Breast epithelium (tissue), 4 donors: ENCODE measurements at places on chromosomes 4 and X.

DNA sequence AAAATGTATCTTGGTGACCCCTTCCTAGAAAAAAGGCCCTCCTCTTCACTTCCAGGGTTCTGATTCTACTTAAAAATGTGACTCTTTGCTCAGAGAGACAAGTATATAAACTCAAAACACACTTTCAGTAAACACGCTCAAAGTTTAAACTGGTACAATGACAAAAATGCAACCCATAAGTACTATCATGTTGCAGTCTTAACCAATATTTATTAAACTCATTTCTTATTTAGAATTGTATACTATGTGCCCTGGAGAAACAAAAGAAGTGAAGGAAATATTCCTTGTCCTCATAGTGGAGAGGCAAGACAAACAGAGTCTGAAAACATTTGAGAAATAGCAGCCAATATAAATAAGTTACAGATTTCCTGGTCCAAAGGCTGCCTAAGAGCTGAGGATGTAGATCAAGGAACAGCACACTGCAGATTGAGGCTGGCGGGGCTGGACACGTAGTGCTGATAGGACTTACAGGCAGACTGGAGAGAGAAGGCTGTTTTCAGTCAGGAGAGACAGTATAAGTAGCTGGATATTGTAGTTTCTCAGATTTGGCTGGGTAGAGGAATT, 39.1 kb upstream of the ANXA3 start:
- peak overlapping the region; percentile 7 for H3K27ac ChIP-seq
- no peak for DNase-seq
- H3K4me1 ChIP-seq, result no peaks in the 10 kb centered on the region
- no peak overlapping the region for H3K4me3 ChIP-seq
- H3K27me3 ChIP-seq, result no peaks in the 10 kb centered on the region

DNA sequence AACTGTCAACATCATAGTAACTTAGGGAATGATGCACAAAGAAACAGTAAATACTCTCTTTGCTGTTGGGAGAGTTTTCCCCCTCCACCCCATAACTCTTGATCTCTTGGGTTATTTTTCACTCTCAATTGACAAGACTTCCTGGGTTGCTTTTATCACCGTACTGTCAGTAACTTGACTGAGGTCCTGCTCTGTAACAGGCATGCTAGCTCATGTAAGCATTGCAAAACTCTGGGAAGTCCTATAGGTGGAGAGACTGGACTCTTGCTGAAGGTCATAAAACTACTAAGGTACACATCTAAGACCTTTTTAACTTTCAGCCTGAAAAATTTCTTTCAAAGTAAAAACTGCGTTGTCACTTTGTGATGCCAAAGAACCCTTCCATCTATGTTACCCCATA, 10.9 kb downstream of the SHROOM3 start:
- DNase-seq, result no peak
- no peak overlapping the region for H3K4me3 ChIP-seq
- no peak overlapping the region for H3K27ac ChIP-seq
- H3K36me3 ChIP-seq, result no peaks in the 10 kb centered on the region

DNA sequence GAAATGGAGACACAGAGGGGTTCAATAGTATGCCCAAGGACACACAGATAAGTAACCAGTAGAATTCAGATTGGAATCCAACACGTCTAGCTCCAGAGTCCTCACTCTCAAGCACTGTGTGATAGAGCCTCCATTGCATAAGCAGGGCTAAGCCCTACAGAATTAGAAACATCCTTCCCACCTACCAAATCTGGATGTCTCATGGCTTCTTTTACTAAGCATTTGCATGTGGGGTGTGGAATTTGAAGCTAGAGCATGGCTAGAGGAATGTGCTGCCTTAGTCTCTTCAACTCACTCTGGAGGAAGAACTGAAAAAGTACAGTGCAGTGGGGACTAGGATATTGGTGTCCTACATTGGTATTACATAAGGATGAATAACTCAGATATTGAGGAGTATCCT, 119.4 kb downstream of the MFAP3L start:
- no peaks in the 10 kb centered on the region for H3K27me3 ChIP-seq
- H3K36me3 ChIP-seq, result no peaks in the 10 kb centered on the region
- no peak for DNase-seq
- H3K4me1 ChIP-seq, result no peaks in the 10 kb centered on the region
- H3K4me3 ChIP-seq, result no peak overlapping the region

- H3K27ac ChIP-seq, result no peak overlapping the region
- H3K36me3 ChIP-seq, result no peaks in the 10 kb centered on the region
- H3K4me1 ChIP-seq, result no peaks in the 10 kb centered on the region
- DNase-seq, result no peak
- no peaks in the 10 kb centered on the region for H3K27me3 ChIP-seq
Observed at GRCh38 chr4:125750828-125751466, 436.2 kb downstream of the FAT4 start.

- H3K27ac ChIP-seq, result no peak overlapping the region
- H3K36me3 ChIP-seq, result peaks cover under 1% of the 10 kb centered on the region
- no peaks in the 10 kb centered on the region for H3K4me1 ChIP-seq
- H3K4me3 ChIP-seq, result no peak overlapping the region
Observed at GRCh38 chrX:129593137-129593536, 53.1 kb downstream of the OCRL start.

DNA sequence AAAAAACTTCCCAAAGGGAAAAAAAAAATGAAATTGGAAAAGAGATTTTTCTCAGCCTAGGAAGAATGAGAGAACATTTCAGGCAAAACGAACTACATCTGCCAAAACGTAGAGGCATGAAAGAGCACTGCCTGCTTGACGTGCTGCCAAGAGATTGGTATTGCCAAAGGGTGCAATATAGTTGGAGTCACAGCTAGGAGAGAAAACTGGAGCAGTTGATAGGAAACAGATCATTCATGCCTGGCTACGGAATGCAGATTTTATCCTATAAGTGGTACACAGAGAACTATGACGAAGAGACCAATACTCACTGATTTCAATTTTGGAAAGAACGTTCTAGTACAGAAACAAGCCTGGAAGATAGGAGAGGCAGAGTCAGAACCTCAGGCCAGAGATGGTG, 68.4 kb upstream of the IQCM start:
- no peak overlapping the region for H3K27ac ChIP-seq
- no peak overlapping the region for H3K4me3 ChIP-seq
- H3K36me3 ChIP-seq, result no peaks in the 10 kb centered on the region
- peak; percentile 24 for DNase-seq

- DNase-seq, result no peak
- H3K27ac ChIP-seq, result no peak overlapping the region
- H3K27me3 ChIP-seq, result no peaks in the 10 kb centered on the region
Observed at GRCh38 chr4:42523066-42523718, 125.9 kb downstream of the SHISA3 start.

- H3K4me1 ChIP-seq, result no peaks in the 10 kb centered on the region
- no peaks in the 10 kb centered on the region for H3K27me3 ChIP-seq
- peak overlapping the region; percentile 83 for H3K27ac ChIP-seq
- no peak for DNase-seq
Observed at GRCh38 chr4:184824776-184825084, 1.0 kb downstream of the ACSL1 start.

DNA sequence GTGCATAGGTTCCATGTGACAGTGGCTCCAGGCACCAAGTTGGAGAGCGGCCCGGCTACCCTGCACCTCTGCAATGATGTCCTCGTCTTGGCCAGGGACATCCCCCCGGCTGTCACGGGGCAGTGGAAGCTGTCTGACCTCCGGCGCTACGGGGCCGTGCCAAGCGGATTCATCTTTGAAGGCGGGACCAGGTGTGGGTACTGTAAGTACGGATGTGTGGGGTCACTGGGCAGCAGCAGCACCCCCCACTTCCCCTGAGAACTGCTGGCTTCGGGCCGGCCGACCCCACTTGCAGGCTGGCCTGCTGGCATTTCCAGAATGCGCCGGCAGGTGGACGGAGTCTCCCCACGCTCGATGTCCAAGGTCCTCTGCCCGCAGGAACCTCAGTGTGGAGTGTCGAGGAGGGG, 13.2 kb downstream of the DOK7 start:
- H3K36me3 ChIP-seq, result no peaks in the 10 kb centered on the region
- no peak overlapping the region for H3K27ac ChIP-seq
- H3K4me1 ChIP-seq, result no peaks in the 10 kb centered on the region
- no peaks in the 10 kb centered on the region for H3K27me3 ChIP-seq
- H3K4me3 ChIP-seq, result no peak overlapping the region
- no peak for DNase-seq

DNA sequence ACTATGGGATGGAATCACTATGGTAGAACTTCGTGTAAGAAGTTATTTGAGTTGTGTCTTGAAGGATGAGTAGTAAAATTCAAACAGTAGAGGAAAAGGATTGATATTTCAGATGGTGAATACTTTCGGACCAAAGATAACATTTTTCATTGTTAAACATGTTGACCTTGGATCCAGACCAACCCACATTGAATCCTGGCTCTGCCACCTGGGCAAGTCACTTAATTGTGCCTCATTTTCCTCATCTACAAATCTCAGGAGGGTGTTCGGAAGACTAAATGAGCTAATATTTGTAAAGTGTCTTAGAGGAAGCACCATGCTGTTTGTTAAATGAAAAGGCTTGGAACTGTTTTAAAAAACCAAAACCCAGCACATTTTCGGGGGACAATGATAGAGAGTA, 1.4 kb upstream of the AIFM1 start:
- H3K27ac ChIP-seq, result no peak overlapping the region
- no peaks in the 10 kb centered on the region for H3K4me1 ChIP-seq
- H3K4me3 ChIP-seq, result peak overlapping the region; percentile 66
- no peak for DNase-seq
- H3K36me3 ChIP-seq, result no peaks in the 10 kb centered on the region

GRCh38 chrX:17039826-17040225, 93.4 kb downstream of the REPS2 start:
- no peak overlapping the region for H3K4me3 ChIP-seq
- peaks cover 51% of the 10 kb centered on the region for H3K27me3 ChIP-seq
- no peak for DNase-seq

GRCh38 chr4:14196131-14196530, 568.6 kb upstream of the BOD1L1 start:
- H3K36me3 ChIP-seq, result no peaks in the 10 kb centered on the region
- DNase-seq, result no peak
- H3K4me3 ChIP-seq, result no peak overlapping the region
- H3K27me3 ChIP-seq, result no peaks in the 10 kb centered on the region
- no peaks in the 10 kb centered on the region for H3K4me1 ChIP-seq

GRCh38 chr4:173805884-173806283, 275.9 kb upstream of the HAND2 start:
- H3K27me3 ChIP-seq, result no peaks in the 10 kb centered on the region
- H3K27ac ChIP-seq, result no peak overlapping the region
- no peak for DNase-seq
- no peaks in the 10 kb centered on the region for H3K36me3 ChIP-seq
- H3K4me3 ChIP-seq, result no peak overlapping the region

DNA sequence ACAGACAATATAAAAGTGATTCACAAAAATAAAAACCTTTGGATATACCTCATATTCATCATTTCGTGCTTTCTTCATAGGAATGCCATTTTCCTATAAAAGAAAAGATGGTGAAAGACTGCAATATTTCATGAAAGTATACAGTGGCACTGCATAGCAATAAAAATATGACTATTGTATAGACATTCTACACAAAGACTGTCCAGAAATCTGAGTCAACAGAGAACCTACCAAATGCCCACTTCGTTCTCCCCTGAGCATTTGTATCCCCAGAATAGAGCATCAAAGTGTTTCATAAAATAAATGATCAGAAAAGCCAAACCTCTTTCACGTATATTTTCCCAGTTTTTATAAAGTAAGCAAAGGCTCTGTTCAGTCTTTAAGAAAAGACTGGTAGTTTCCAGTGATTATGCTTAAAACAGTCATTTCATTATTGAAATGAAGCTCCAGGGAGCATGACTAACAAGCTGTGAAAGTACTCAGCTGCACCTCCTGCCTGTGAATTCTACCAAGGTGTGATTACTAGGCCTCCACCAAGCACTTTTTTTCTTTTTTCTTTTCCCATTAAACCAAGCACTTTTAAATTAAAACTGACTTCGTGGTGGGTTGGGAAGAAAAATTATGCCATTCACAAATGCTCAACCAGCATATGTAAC, 20.2 kb downstream of the PPA2 start:
- no peaks in the 10 kb centered on the region for H3K27me3 ChIP-seq
- no peaks in the 10 kb centered on the region for H3K36me3 ChIP-seq
- no peaks in the 10 kb centered on the region for H3K4me1 ChIP-seq

GRCh38 chr4:70838204-70838603, 1.5 kb downstream of the GRSF1 start:
- H3K4me3 ChIP-seq, result peak overlapping the region; percentile 98
- H3K36me3 ChIP-seq, result no peaks in the 10 kb centered on the region

DNA sequence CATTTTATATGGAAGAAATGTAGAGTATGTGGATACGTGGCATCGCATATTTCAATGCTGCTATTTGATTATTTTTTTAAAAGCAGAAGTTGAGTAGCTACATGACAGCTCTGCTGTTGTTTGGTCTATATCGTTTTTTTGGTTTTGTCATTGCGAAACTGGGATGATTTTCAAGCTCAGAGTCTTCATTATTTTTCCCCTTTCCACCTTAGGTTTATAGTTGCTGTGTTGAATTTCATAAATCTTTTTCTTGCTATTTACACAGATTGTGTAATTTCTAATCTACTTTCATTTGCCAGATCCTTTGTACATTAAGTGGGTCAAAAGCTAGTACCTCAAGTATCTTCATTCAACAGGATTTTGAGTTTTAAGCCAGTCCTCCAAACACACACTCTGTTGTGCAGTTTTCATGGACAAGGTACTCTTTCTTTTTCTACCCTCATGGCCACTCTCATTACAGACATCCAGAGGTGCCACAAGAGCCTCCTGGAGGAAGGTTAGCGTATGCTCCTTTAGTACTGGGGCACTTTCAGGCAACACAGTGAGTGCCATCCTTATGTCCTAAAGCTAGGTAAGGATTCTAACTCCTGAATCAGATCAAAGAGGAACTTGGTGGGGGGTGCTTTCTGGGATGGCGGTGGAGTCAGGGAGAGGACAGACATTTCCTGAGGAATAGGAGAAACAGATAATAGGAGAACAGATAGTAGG, 123.2 kb downstream of the FHIP1A start:
- no peaks in the 10 kb centered on the region for H3K36me3 ChIP-seq
- no peaks in the 10 kb centered on the region for H3K4me1 ChIP-seq
- no peak overlapping the region for H3K4me3 ChIP-seq
- H3K27me3 ChIP-seq, result no peaks in the 10 kb centered on the region
- no peak overlapping the region for H3K27ac ChIP-seq

DNA sequence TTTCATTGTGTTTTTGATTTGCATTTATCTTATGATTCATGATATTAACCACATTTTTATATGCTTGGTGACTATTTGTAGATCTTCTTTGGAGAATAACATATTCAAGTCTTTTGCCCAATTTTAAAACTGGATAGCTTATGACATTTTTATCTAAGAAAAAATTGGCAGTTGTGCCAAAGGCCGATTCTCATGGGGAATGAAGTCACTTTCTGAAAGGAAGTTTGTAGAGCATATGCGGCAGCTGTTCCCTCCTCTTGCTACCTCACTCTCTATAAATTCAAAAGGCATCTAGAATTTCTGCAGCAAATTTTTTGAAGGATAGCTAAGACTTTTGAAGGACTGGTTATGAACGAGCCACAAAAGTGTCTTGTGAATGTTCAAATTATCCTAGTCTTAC, 2353.5 kb downstream of the ARAP2 start:
- H3K27me3 ChIP-seq, result no peaks in the 10 kb centered on the region
- DNase-seq, result no peak
- no peak overlapping the region for H3K4me3 ChIP-seq
- H3K4me1 ChIP-seq, result no peaks in the 10 kb centered on the region
- no peaks in the 10 kb centered on the region for H3K36me3 ChIP-seq
